ENCODE measurements at places on chromosomes 7 and 10.
A peak's percentile ranks its signal among the peaks of the same experiment; 100 is the strongest.

- no peak for DNase-seq
Observed at GRCh38 chr10:15084502-15084922, 4.1 kb downstream of the ACBD7 start.

DNA sequence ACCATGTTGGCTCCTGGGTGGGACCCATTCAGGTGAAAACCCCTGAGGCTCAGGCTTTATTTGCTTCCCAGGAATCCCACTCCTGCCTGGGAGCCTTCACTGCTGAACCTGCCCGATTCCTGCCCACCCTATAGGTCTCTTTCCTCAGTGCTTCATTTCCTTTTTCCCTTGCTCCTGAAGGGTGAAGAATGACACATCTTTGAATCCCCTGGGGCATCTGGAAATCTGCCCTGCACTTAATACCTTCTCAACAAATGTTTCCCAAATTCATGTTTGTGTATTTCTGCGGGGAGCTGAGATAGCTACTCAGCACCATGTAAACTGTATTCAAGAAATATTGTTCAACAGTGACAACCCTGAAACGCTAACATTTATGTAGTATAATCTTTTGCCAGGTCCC is 10.3 kb upstream of the PCBD1 start:
- DNase-seq: no peak

DNA sequence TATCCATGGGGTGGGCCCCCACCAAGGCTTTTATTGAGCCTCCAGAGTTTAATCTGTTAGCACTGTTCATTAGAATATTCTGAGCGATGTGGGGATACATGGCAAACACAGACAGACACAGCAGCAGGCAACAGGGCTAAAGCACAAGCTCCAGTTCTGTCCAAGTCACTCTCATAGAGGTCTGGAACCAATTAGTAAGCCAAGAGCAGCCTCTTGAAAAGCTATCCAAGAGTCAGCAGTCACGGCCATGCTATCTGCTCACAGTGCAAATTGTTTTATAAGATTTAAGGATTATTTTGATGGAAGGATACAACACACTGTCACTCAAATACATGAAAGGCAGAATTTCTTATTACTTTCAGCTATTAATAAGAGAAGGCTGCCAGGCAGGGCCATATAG is 86.4 kb upstream of the DGKB start:
- no peak for DNase-seq

DNA sequence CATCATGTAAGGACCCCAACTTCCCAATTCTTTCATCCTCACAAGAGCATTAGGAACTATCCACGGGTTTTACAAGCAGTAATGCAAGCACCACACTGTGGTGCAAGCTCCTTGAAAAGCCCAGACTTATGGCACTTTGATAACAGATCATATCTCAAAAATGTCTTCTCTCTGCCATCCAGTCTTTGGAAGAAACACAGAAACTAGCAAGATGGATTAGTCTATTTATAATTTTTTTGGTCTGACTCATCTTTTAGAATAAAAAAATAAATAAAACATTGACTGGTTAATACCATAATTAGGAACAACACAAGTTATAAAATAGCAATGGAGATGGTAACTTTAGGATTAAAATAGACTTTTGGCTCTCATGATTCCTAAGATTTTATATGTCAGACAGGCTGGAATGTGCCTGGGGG is 49.0 kb upstream of the CALD1 start:
- no peak for DNase-seq

GRCh38 chr10:79139124-79139835 is 70.5 kb downstream of the ZMIZ1 start:
- DNase-seq: no peak

- DNase-seq: no peak
Observed at GRCh38 chr7:66629222-66630062, 761 bp downstream of the KCTD7 start.

DNA sequence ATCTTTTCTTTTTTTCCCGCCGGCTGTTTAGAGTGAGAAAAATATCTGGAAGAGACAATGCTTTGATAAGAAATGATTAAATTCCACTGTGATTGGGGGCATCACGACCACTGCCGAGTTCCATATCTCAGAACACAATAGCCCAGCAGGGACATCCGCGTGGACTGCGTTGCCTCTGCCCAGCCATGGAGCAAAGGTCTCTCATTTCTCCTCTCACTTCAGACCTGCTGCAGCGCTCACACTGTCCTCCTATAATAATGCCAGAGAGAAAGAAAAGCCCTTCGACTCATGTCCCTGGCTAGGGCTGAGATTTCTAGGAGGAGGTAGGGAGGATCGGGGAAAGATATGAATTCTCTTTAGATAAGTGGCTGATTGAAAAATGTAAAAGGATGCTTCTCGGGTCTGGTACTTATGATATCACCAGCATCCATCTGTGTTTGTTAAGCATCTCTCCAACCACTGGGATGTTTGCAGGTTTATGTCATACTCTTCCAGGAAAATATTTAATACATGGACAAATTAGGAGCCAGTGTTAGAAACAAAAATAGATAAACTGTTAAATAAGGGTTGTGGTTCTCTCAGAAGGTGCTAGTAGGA is 472.9 kb upstream of the AKR1E2 start:
- DNase-seq: no peak

- DNase-seq: peak; percentile 31
Observed at GRCh38 chr10:81564143-81564542, 310.9 kb upstream of the NRG3 start.

GRCh38 chr10:104342941-104343411 is 4.7 kb upstream of the ITPRIP start:
- no peak for DNase-seq

- peak; percentile 76 for DNase-seq
Observed at GRCh38 chr10:69359148-69359547, 57.6 kb downstream of the TACR2 start.

DNA sequence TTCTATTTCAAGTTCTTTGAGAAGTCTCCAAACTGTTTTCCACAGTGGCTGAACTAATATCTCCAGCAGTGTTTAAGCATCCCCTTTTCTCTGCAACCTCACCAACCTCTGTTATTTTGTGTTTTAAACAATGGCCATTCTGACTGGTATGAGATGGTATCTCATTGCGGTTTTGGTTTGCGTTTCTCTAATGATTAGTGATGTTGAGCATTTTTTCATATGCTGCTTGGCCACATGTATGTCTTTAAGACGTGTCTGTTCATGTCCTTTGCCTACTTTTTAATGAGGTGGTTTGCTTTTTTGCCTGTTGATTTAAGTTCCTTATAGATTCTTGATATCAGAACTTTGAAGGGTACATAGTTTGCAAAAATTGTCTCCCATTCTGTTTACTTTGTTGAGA is 156.6 kb upstream of the IMMP2L start:
- no peak for DNase-seq

- DNase-seq: no peak
Observed at GRCh38 chr10:527416-527815, 162.1 kb downstream of the DIP2C start.

Data from NB4 (cell line).